ENCODE measurements at places on chromosomes 11 and 22.

- no peak for DNase-seq
Measured at GRCh38 chr11:72792437-72793021, 1.3 kb downstream of the STARD10 start.

- no peak for DNase-seq
Measured at GRCh38 chr11:74678591-74679512, 52.4 kb downstream of the CHRDL2 start.

DNA sequence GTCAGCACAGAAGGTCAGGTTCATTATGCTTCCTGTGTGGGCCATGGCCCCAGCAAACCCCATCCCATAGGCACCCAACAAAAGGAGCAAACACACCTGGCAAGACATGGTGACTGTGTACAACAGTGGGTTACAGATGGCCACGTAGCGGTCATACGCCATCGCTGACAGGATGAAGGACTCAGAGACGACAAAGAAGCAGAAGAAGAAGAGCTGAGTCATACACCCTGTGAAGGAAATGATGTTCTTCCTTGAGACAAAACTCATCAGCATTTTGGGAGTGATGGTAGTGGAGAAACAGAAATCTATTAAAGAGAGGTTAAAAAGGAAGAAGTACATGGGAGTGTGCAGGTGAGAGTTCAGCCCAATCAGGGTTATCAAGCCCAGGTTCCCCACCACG lies 309 bp downstream of the OR8B12 start:
- DNase-seq = no peak

DNA sequence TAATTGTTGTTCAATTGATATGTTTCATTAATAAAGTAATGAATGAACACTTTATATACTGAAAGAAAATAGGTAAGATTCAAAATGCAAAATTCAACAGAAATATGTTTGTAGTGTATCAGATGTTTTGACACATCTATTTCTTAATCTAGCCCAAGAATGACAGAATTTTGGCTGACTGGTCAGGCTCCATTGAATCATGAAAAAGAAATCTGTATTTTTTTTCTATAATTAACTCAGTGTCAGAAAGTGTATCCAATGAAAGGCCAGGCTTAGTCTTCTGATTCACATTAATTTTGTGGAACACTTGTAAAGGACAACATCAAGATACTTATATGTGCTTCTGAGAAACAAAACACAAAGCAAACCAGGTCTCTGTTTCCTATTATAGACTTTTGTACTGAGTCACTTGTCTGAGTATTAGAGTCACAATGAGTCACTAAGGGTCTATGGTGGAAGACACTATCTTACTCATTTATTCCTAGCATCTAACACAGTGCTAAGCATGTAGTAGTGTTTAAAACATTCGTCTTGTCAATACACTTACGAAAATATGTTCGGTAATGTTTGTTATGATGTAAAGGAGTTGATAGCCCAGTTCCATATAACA lies 297.7 kb upstream of the CCDC90B start:
- no peak for DNase-seq

DNA sequence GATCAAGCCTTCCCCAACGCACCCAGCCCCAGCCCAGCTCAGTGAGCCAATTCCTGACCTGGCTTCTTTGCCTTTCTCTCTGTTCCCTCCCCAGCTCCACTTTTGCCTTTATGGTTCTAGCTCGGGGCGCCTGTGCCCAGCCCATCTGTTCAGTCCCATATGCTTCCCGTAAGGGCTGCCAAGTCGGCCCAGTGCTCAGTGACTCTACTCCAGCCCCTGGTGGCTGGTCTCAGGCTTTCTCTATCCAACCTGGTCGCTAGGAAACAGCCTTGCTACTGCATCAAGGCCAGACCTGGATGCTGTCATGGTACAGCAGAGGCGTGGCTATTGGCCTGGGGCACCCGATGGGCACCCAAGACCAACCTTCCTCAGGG lies 178.0 kb downstream of the DSCAML1 start:
- no peak for DNase-seq

GRCh38 chr11:39965701-39966100 lies 1493.8 kb downstream of the LRRC4C start:
- DNase-seq = no peak

- DNase-seq = no peak
Measured at GRCh38 chr22:30878516-30879414, 89.8 kb downstream of the MORC2 start.

- DNase-seq = no peak
Measured at GRCh38 chr22:44097263-44098020, 73.3 kb downstream of the PARVB start.

- DNase-seq = no peak
Measured at GRCh38 chr11:83456075-83456474, 169.9 kb upstream of the CCDC90B start.

GRCh38 chr11:26867286-26867685 lies 126.6 kb upstream of the FIBIN start:
- DNase-seq = no peak

- no peak for DNase-seq
Measured at GRCh38 chr22:26563022-26563421, 26.9 kb downstream of the TPST2 start.

DNA sequence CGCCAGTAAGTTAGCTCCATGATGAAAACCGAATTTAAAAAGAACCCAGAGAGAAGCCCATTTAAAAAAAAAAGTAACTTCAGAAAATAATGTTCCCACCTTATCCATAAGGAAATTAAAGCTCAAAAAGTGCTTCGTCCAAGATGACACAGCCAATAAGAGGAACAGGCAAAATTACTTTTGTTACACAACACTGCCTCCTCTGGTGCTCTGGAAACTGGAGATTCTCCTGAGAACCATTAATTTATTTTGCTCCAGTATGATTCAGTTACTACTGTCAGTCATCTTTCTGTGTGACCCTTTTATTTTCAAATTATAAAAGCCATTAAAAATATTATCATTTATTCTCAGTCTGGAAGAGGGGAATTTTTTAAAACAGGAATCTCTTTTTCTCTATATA lies 2.0 kb downstream of the IFT27 start:
- no peak for DNase-seq

DNA sequence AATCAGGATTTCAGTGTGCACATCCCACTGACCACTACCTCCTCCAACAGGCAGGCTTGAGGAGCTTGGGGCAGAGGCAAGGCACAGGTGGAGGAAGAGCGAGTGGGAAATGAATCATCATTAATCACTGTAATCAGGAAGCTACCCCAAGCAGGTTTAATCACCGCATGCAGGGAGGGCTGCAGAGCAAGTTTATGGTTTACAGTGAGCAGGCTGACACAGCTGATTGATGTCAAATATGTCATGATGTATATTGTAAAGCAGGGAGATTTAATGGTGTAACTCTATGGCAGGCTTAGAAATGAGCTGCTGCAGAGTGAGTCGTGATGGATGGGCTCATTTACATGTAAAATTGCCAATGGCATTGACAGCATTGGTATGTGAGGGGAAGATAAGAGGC lies 441.0 kb downstream of the NTM start:
- DNase-seq = no peak

- no peak for DNase-seq
Measured at GRCh38 chr11:128507936-128508335, 79.4 kb downstream of the ETS1 start.

DNA sequence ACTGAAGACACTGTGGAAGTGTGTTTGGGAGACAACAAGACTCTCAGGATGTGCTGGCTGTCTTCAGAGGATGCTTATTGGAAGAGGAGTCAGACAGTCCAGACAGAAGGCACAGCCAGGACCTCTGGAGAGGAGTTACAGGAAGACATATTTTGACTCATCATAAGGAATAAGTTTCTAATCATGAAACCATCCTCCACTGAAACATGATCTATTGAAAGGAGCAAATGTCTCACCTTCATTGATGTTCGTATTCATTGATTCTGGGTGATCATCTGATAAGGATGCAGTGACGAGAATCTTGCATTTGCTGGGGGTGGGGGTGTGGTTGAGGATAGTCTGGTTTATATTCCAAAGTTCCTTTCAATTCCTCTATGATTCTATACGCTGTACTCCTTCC lies 2.5 kb upstream of the CXCR5 start:
- no peak for DNase-seq

Data from T-helper 9 cell (primary cell).